ENCODE measurements at places on chromosomes 7 and 10. TPM values are rescaled to one million over a fixed set of nuclear protein-coding genes. Genes with fewer than 3 reads are reported as not detected.

- no peak overlapping the region for H3K27ac ChIP-seq
- no peak for DNase-seq
- H3K27me3 ChIP-seq: no peaks in the 10 kb centered on the region
- no peaks in the 10 kb centered on the region for H3K36me3 ChIP-seq
- no peak overlapping the region for H3K4me3 ChIP-seq
Measured at GRCh38 chr7:94129443-94130140, 125.4 kb upstream of the BET1 start.

- no peak overlapping the region for H3K27ac ChIP-seq
- H3K4me1 ChIP-seq: no peaks in the 10 kb centered on the region
- H3K36me3 ChIP-seq: no peaks in the 10 kb centered on the region
- peaks cover 3% of the 10 kb centered on the region for H3K27me3 ChIP-seq
Measured at GRCh38 chr10:2979306-2979705, 88.0 kb upstream of the PFKP start.

GRCh38 chr10:3734111-3734510 lies 50.9 kb downstream of the KLF6 start:
- H3K4me3 ChIP-seq: no peak overlapping the region
- H3K4me1 ChIP-seq: no peaks in the 10 kb centered on the region
- DNase-seq: no peak
- H3K36me3 ChIP-seq: no peaks in the 10 kb centered on the region
- no peak overlapping the region for H3K27ac ChIP-seq
- H3K27me3 ChIP-seq: no peaks in the 10 kb centered on the region

GRCh38 chr10:24920907-24921881 lies 31.2 kb downstream of the PRTFDC1 start:
- peaks cover 17% of the 10 kb centered on the region for H3K4me1 ChIP-seq
- no peak overlapping the region for H3K4me3 ChIP-seq
- H3K36me3 ChIP-seq: no peaks in the 10 kb centered on the region
- peak overlapping the region; percentile 51 for H3K27ac ChIP-seq

VWDE gene
- total RNA-seq: 0.55 TPM

Measured in CD8-positive, alpha-beta memory T cell (primary cell).